Mucosa of descending colon (tissue), 3 donors: ENCODE measurements at places on chromosomes 12 and 14.
A peak's percentile ranks its signal among the peaks of the same experiment; 100 is the strongest.

- DNase-seq, result no peak
Observed at GRCh38 chr14:50501642-50502041, 30.7 kb downstream of the MAP4K5 start.

DNA sequence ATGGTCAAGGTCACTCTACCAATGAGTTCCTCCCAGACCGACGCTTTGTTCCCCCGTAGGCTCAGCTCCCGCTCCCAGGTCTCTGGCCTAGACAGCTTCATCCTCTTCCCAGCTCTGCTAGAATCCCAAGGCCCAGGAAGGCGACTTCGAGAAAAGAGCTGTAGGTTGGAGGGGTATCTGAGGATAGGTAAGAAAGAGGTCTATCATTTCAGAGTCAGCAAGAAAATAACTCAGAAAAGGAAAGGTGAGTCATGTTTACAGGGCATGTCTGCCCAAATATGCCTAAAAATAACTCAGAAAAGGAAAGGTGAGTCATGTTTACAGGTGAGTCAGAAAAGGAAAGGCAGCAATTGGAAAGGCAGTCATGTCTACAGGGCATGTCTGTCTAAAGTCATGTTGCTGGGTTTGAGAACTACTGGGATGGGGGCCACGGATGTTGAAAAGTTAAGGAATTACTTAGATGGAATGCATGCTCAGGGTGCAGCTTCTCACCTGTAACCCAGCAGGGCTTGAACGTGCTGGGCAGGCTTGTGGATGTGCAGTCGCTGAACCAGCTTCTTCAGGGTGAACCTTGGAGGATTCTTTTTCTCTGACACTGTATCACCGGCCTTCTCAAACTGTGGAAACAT, 12.2 kb downstream of the TEP1 start:
- no peak for DNase-seq

DNA sequence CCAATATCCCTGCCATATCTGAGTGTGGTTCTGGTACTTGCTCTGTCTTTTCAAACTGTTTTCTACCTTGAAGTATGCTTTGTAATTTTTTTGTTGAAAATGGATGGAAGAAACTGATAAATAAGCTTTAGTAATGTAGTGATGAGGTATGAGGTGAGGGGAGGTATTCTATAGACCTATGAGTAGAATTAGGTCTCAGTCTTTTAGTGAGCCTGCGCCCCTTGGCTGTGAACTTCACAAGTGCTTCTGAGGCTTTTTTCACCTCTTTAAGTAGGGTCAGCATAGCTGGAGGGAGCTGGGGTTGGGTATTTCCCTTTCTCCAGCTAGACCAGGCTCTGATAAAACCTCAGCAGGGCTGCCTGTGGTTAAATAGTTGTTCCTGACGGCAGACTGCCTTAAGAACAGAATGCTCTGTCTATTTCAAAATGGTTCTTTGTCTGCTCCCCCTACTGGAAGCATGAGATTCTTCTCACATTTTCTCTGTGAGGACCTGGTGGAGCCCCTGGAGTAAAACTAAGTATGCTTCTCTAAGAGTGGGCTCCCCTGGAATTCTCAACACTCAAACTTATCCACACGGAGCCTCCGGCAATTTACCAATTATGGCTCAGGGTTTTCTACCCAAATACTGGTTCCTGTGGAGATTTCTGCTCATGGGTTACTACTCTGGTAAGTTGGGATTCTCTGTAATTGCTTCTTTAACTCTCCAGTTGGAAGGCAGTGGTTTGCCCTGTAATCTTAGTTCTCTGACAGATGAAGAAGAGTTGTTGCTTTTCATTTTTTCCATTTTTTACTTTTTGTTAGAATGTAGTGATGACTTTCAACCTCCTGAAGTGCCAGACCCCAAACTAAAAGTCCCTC, 13.1 kb downstream of the KRT5 start:
- DNase-seq, result no peak

GRCh38 chr12:132397934-132398385, 68.6 kb upstream of the GALNT9 start:
- DNase-seq, result no peak

DNA sequence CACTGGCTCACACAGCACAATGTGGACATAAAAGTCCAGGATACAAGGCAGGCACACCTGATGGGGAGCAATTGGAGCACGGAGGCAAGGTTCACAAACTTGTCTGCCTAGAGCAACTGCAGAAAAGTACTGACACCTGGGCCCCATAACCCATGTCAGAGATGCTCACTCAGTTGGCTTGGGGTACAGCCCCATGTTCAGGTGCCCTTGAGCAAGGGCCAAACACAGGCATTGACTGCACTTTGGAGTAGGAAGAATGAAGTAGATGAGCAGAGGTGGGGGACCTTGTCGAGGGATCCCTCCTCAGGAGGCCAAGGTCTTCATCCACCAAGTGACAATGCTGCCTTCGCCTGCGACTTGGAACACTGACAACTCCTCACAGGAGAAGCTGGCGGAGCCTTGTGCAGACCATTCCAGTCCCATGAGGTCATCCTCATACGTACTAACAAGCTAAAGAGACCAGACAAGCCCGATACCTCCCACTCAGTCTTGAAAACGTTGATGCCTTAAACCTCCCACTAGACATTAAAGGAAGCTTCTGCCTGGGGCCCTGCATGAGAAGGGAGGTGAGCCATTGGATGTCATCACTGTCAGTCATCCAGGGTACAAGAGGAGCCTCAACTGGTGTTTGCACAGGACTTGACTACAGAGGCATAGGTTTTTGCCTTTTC, 42.5 kb upstream of the C14orf180 start:
- DNase-seq, result peak; percentile 8

DNA sequence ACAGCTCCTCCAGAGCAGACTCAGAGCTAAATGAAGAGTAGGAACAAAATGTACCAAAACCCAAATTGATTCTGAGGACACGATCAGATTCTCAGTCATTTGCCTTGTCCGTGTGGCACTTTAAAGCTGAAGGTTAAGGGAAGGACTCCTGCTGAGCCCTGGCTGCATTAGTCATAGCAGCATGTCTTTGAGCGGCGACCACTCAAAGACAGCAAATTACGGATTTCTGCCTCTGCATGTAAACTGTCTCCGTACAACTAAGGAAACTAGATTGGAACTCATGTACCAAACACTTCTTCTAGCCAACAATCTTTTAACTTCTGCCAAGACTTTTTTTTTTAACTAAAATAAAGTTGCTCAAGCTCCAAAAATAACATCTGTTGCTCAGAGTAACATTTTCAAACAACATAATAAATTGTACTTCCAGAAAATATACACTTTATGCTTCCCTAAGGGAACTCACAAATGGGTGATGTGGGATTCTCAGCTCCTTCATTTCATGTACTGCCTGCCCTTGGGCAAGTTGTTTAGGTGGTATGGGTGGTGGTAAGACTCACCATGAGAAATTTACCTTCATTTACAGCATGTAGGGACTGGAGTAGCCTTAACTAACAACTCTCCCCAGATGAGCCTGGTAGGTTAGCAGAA, 56.1 kb downstream of the RERG start:
- DNase-seq, result no peak

DNA sequence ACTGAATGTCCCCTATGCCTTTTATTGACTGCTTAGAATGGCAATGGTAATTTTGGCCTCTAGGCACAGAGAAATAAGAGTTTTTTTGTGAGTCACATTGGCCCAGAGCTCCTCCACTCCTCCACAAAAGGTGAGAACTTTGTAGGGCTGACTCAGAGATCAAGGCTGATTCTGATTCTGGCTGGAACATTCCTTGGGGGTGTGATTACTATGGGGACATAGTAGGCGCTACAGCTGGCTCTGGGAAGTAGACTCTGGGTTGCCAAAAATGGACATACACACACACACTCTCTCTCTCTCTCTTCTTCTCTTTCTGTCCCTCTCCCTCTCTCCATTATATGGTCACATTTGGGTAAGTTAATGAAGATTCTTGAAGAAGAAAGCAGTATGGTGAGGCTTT, 174.6 kb upstream of the DDHD1 start:
- no peak for DNase-seq

DNA sequence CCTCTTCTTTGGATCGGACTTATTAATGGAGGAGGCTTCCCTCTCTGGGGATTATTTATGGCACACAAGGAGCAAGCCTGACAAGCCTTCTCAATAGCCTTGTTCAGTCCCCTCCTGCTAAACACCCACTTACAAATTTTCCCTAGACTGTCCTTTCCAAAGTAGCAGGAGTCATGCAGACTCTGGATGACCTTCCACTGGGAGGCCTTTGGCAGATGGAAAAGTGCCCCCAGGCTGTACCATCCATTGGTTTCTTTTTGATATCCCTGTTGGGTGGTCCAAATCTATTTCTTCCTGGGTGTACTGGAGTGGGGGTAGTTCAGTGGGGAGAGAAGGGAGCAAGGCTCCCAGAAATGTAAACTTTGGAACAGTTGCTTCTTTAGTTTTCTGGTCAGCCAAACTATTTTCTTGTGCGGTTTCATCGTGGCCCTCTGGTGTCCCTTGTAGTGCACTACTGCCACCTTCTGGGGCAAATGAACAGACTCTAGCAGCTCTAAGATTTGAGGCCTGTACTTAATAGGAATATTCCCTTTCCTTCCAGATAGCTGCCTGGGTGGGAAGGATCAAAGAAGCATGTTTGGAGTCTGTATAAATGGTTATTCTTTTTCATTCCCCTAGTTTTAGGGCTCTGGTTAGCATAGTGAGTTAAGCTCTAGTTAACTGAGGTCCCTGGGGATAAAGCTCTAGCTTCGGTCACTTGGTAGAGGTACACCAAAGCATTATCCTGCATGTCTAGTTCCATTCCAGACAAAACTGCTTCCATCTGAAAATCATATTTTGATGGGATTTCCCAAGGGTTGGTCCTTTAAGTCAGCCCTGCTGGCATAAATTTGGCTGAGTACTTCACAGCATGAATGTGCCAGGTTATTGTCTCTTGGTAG, 409.5 kb downstream of the SLC6A15 start:
- DNase-seq, result peak; percentile 69

GRCh38 chr12:45580356-45580969, 149.0 kb upstream of the ARID2 start:
- no peak for DNase-seq

GRCh38 chr14:102565331-102565887, 27.0 kb upstream of the RCOR1 start:
- no peak for DNase-seq

GRCh38 chr12:131980263-131980662, 30.5 kb downstream of the EP400 start:
- DNase-seq, result no peak

DNA sequence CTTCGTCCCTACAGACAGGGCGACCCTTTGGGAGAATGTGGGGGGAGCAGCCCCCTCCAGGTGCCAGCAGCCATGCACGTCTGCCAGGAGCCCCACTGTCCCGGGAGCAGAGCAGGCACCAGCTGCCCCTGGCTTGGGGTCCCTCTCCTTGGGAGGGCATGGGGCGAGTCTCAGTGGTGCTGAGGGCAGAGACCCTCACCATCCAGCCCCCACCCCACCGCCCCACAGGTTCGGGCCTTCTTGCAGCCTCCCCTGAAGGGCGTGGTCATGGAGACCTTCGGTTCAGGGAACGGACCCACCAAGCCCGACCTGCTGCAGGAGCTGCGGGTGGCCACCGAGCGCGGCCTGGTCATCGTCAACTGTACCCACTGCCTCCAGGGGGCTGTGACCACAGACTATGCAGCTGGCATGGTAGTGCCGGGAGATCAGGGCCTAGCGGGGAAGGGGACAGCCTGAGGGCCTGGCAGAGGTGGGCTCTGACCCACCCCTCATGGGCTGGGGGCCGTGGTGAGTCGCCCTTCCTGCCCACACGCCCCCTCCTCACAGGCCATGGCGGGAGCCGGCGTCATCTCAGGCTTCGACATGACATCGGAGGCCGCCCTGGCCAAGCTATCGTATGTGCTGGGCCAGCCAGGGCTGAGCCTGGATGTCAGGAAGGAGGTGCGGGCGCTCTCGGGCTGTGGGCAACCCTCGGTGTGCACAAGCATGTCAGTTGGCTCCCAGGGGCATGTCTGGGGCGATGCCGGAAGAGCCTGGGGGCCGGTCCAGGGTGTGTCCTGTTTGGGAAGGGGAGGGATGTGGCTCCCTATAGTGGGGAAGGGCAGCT, 18.8 kb downstream of the ASPG start:
- DNase-seq, result peak; percentile 61

DNA sequence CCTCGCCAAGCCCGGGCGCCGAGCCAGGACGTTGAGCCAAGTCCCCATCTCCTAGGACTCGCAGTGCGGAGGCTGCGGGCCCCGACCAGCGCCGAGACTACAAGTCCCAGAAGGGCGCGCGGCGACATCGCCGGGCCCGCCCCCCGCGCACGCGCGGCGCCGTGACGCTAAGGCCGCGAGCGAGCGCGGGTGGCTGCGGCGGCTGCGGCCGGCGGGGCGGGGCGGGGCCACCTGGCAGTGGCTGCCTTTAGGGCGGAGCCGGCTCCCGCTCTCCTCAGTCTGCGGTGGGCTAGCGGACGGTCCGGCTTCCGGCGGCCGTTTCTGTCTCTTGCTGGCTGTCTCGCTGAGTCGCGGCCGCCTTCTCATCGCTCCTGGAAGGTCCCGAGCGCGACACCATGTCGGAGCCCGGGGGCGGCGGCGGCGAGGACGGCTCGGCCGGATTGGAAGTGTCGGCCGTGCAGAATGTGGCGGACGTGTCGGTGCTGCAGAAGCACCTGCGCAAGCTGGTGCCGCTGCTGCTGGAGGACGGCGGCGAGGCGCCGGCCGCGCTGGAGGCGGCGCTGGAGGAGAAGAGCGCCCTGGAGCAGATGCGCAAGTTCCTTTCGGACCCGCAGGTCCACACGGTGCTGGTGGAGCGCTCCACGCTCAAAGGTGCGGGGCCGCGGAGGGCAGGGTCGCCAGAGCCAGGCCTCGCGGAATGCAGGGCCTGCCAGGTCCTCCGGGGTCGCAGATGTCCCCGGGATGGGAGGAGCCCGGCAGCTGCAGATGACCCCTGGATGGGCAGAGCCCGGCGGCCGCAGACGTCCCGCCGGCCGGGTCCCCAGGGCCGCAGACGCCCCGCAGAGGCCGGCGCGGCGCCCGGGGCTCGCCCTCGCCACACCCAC, at the start of gene DYNC1H1:
Gene DYNC1H1 (plus strand): TSS at position 277 of the 884 bp plus-strand sequence. CDS start 119 bp downstream, at position 396.
- peak; percentile 94 for DNase-seq

DNA sequence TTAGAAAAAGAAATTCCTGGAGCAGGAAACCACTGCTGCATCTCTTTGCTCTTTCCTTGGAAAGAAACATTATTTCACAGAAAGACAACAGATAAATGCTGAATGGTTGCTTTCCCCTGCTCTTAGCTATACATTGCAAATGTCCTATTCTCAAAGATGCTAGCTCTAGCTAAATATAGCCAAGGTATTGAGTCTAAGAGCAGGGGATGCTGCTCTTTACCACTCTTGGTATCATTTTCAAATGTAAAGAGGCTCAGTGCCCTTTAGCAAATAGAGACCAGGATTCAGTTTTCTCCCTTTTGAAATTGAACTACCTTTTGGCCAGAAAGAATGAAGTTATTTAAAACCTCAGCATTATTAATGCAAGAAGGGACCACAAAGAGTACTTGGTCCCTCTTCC, 104.0 kb upstream of the FUT8 start:
- DNase-seq, result no peak

DNA sequence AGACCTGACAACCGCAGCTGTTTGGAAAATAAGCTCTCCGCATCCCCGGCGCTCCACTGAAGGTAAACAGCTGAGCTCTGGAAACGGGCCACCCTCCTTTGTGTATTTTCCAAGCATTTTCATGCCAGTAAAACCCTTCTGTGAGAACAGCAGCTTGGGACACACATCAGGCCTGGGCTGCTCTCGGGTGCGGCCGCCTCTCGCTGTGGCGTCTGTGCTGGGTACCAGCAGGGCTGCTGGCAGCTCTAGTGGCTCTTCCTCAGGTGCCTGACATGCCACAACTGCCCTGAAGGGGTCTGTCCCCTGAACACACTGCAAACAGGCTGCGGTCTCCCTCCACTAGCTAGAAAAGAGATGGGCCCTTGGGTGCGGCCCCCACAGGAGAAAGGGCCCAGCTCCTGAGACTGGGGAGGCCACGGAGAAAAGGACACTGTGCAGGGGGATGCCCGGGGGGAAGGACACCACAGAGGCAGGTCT, 96.3 kb downstream of the ITPK1 start:
- DNase-seq, result no peak
